ENCODE measurements at places on chromosomes 6 and 20. TPM values are rescaled to one million over a fixed set of nuclear protein-coding genes. Genes with fewer than 3 reads are reported as not detected.

Gene ZDHHC14
- 7.0 TPM for polyA plus RNA-seq

Gene THBS2
- polyA plus RNA-seq, result 19.8 TPM

Gene GSTA4
- polyA plus RNA-seq, result 9.8 TPM

Gene BEND3
- polyA plus RNA-seq, result 1.1 TPM

Gene EPHA7
- polyA plus RNA-seq, result 1.5 TPM

Gene DEFB132
- polyA plus RNA-seq, result not detected

Measured in heart left ventricle (tissue), 16 donors.